Astrocyte of the spinal cord (primary cell): ENCODE measurements at places on chromosomes 3 and 15.

- no peak for DNase-seq
These were observed 18.7 kb downstream of the ZNF148 start for GRCh38 chr3:125356140-125357026.

- no peak for DNase-seq
These were observed 126.5 kb upstream of the SLC7A14 start for GRCh38 chr3:170712336-170712735.

- peak; percentile 85 for DNase-seq
These were observed 17.9 kb upstream of the ANKRD28 start for GRCh38 chr3:15815696-15816095.

DNA sequence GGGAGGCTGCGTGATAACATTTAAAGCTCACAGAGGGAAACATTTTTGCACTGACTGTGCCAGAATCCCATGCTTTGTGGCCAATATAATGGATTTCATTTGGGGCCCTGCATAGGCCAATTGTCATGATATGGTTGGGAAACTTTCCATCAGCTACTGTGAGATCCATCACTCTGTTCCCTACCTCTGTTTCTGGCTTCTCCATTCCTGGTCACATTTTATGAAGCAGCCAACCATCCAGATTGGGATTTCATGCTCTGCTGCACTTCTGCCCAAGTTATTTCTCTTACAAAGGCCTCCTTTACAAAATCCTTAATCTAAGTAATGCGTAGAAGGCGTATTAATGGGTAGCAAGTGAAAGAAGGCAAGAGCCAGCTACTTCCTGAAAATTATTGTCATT, 221.1 kb downstream of the LRTM1 start:
- DNase-seq, result no peak

DNA sequence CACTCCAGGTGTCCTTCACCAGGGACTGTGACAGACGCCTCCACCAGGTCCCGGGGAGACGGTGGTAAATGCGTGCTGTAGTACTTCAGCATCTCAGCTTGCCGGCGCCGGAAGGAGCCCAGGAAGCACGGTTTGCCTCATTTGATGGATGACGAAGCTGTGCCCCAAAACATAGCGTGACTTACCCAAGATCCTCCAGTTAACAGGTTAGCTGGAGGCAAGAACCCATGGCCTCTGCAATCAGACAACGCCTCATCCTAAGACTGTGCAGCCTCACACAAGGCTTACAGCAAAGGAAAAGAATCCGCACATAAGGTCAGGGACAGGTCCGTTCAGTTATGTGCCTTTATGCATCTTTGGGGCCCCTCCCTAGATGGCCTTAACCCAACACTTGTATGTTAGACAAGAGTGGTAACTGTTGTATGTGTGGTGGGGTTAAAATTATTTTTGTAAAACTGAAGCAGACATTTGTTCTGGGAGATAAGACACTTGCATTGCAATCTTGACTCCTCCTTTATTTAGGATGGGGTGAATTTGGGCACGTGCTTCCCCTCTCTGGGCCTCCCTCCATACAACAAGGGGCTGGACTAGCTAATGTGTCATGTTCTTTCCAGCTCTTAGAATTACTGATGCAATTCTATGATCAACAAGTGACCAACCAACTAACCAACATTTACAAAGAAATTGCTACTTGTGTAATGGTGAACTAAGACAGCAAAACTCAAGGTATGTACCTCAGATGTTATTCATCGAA, 39.4 kb downstream of the VGLL4 start:
- DNase-seq, result no peak

- DNase-seq, result no peak
These were observed 37.1 kb downstream of the MAP3K13 start for GRCh38 chr3:185399737-185400667.

DNA sequence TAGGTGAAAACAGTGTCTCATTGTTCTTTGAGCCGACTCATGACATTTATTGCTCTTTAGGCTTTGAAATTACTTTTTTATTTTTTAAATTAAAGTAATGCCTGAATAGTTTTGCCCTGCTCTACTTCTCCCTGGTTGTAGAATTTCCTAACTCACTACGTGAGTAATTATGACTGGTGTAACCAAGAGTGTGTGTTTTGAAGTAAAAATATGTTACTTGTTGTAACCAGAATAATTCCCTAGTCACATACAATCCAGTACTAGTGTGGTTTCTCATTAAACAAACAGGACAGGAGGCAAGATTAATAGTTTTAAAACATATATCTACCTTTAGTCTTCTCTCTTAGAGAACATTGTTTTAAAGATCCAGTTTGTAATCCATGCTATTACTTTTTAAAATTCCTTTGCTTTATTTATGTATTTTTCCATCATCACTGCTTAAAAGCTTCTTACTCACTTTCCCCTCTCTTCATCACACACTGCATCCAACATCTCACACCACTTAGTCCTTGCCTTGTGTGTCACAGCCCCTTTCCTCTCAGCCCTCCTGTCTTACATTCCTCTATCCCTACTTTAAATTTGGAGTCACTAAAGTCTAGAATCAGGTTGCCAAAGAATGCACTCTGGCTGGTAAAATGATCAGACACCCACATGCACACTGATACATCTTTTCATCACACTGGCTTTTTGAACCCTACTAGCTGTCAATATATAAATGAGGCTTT, 219.7 kb downstream of the WNT5A start:
- DNase-seq, result no peak

GRCh38 chr3:187920030-187920429, 174.8 kb upstream of the BCL6 start:
- DNase-seq, result no peak

- DNase-seq, result no peak
These were observed 37.5 kb upstream of the CLRN1 start for GRCh38 chr3:151009981-151010380.

- no peak for DNase-seq
These were observed 280.7 kb upstream of the TLE3 start for GRCh38 chr15:70378126-70379031.

GRCh38 chr3:182729903-182730674, 63.2 kb upstream of the ATP11B start:
- no peak for DNase-seq

DNA sequence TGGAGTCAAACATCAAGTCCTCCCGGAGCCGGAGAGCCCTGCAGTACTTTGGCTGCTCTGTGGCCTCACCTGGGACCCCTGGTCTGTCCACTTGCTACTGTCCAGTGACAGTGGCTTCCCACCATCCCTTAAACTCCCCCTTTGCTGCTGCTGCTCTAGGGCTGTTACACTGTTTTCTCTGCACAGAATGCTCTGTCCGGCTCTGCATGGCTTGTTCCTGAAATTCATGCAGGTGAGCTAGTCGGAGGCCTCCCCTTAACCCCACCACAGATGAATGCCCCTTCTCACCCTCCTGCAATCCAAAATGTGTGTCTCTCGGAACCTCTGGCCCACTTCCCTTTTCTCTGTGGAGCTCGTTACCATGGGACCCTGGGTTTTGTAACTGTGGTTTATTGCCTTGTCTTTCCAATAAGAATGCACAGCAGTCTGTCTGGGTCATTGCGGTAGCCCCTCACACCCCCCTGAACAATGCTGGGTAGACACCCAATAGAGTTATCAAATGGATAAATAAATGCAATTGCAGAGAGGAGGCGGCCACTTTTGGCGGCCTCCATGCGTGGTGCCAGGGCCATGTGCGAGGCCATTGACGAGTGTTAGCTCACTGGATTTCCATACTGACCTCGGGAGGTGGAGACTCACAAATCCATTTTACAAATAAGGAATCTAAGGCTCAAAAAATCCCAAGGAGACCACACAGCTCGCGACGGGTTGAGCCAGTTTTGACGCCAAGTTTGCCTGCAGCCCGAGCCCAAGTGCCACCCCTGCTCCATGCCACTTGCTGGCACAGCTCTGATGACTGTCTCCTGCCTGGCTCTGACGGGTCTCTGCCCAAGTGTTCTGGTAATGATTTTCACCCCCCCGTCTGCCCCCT, 48.5 kb downstream of the RGMA start:
- DNase-seq, result no peak

DNA sequence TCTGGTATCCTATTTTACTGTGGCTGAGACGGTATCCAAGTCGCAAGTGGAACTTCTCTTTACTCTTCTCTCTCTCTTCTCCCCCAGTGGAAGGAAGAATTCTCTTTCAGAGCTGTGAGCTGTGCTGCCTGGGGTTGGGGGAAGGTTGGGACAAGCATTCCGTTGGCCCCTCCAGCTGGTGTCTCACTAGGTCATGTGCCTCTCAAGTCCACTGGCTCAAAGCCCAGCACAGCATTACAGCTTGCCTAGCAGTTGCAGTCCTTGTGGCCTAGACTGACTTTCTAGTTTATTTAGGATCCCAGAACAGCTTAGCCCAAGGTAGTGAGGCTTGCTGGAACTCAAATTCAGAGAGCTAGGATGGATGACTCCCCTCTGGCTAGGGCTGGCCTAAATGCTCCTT, 76.1 kb upstream of the SPATA16 start:
- DNase-seq, result peak; percentile 5

GRCh38 chr15:64813075-64813474, 12.4 kb downstream of the PIF1 start:
- DNase-seq, result peak; percentile 23

- no peak for DNase-seq
These were observed 30.7 kb downstream of the CLEC3B start for GRCh38 chr3:45056608-45057301.

GRCh38 chr3:13415997-13416793, 3.9 kb downstream of the NUP210 start:
- no peak for DNase-seq

DNA sequence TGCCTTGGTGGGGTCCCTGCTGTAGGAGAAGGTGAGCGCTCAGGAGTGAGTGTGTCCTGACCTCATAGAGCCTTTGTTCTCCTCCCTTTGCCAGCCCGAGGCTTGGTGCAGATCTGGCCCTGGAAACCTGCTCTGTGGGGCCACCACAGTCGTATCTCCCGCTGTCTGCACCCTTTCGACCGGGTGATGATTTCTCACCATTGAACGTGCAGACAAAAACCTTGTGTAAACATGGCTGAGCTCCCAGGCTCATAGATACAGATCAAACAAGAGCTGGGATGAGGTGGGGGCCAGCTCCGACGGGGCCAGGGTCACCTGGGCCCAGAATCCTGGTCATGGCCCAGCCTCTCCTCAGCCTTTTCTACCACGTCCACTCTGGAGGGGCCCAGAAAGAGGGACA, 34.6 kb upstream of the ESYT3 start:
- DNase-seq, result no peak

- DNase-seq, result no peak
These were observed 3.6 kb downstream of the KAT2B start for GRCh38 chr3:20043825-20044224.

DNA sequence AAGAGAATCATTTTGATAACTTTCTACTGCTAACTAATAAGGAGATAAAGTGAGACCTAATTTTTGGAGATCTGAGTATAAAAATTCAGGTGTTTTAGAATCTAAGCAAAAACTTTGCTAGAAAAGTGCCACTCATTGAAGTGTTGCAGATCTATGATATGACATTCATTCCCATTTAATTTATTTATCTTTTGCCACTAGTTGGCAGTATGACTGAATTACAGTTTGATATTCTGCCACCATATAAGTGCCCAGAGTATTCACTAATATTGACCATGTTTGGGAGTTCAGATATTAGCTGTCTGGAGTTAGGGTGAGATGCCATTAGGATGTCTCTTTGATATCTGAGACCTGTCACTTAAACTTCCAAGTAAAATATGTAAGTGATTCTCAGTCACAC, 251.3 kb upstream of the GBE1 start:
- DNase-seq, result no peak

- peak; percentile 56 for DNase-seq
These were observed 66.4 kb upstream of the NR2E3 start for GRCh38 chr15:71743861-71744382.

- peak; percentile 60 for DNase-seq
These were observed 764 bp downstream of the UACA start for GRCh38 chr15:70762469-70763119.

DNA sequence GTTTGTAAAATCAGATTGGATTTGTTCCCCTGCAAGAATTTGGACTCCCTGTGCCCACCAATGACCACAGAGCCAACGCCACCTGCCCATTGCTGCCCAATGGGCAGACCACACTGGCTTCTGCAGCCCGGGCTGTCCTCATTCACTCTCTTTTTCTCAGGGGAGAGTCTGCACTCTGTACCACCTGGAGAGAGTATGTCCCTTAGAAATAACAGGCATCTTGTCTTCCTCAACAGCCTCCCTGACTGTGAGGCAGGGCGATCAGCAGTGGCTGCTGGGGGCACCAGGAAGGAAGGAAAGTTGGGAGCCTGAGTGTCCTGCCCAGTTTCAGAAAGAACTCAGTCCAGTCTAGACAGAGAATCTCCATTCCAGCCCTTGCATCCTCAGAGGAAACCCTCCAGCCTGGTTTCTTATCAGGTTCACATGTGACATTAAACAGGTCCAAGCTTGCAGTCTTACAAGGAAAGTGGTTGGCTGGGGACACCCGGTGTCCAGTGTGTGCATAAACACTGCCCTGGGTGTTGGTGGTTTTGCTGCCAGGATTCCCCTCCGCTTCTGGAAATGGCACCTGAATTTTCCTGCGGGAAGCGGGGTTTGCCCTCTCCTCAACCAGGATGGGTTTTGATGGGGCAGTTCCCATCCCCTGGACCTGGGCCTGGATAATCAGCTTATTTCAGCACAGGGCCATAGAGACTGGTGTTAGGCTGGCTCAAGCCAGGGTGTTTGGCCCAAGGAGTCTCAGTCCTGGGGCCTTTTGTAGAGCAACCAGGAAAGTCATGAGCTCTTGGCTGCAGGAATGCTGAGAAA, 37.2 kb downstream of the SSUH2 start:
- DNase-seq, result peak; percentile 80

DNA sequence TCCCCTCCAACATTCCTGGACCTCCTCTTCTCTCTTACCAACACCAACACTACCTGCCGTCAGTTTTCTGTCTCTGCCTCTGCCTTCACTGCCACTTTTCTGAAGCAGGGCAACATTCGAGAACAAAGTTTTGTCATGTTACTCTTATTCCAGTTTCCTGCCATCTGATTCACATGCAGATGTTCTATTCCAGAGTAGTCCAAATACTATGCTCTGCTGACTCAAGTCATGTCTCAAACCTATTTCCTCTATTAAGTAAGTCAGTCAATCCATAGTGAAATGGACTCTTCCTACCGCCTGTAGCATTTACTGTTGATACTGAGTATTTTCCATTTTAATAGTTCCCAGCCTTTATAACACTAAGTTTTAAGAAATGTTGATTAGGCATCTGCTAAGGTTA, 43.4 kb downstream of the ESYT3 start:
- no peak for DNase-seq

DNA sequence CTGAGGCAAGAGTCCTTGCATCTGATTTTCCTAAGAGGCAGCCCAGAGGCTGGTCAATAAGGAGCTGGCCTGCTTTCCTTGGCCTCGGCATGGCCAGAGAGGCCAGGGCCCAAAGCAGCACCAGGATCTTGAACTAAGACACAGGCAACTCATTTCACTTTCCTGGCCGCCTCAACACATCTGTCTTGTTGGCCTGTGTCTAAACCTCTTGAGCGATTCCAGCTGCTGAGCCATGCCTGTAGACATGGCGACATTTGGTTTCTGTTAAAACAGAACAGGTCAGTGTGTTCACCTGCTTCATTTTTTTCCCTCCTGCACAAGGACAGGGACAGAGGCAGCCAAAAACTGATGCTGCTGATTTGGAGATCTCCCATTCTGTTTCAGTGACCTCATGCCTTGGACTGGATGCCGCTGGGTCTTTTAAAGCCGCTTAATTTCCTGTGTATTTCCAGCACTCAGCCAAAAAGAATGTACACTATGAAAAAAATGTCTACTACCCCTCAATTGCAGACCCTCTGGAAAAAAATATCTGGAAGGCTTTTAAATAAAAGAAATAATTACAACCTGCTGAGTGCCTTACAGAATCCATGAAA, 266.6 kb upstream of the ICE2 start:
- peak; percentile 60 for DNase-seq
